Naive thymus-derived CD8-positive, alpha-beta T cell (primary cell): ENCODE measurements at places on chromosomes 7 and 10. TPM values are rescaled to one million over a fixed set of nuclear protein-coding genes. Genes with fewer than 3 reads are reported as not detected.
A peak's percentile ranks its signal among the peaks of the same experiment; 100 is the strongest.

Gene GPR37
- polyA plus RNA-seq: not detected

Gene CEP55
- not detected for polyA plus RNA-seq

Gene NSUN6
- polyA plus RNA-seq: 5.3 TPM

Gene ZNF783
- 9.0 TPM for polyA plus RNA-seq

Gene KCP
- not detected for polyA plus RNA-seq

Gene PNLIP
- polyA plus RNA-seq: not detected

Gene ZNF716
- not detected for polyA plus RNA-seq

Gene SLC16A12
- not detected for polyA plus RNA-seq

Gene MMD2
- not detected for polyA plus RNA-seq

Gene RNF32
- polyA plus RNA-seq: 0.32 TPM

Gene PPIF
- polyA plus RNA-seq: 10.9 TPM

Gene SYCE1
- 0.59 TPM for polyA plus RNA-seq

Gene CFAP58
- not detected for polyA plus RNA-seq

- no peak for DNase-seq
Measured at GRCh38 chr10:21604651-21605050, 70.6 kb downstream of the MLLT10 start.

DNA sequence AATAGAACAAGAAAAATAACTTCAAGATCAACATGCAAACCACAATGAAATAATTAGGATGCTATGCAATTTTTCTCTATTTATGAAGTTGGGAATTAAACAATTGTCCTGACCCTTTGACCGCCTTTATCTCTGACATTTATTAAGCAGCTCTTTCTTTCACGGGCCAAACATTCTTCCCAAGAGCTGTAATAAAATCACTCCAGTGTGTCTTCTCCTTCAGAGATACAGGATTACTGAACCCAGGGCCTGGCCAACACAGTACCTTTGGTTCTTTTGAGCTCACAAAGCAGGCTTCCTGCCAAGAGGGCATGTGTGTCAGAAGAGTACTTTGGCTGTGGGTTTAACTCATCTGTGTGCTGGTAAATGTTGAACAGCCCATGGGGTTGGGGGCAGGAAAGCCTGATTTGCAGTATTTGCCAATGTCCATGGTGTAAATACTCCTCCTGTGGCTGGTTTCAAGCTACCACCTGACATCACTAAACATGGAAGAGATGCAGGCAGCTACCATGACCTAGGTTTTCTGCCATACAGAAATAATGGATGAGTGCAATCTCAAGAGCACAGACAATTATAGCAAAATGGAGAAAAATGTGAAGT, 121.7 kb downstream of the FANK1 start:
- DNase-seq: no peak

- DNase-seq: no peak
Measured at GRCh38 chr7:44273681-44274622, 51.4 kb downstream of the CAMK2B start.

- no peak for DNase-seq
Measured at GRCh38 chr7:18624459-18624858, 128.9 kb downstream of the HDAC9 start.

DNA sequence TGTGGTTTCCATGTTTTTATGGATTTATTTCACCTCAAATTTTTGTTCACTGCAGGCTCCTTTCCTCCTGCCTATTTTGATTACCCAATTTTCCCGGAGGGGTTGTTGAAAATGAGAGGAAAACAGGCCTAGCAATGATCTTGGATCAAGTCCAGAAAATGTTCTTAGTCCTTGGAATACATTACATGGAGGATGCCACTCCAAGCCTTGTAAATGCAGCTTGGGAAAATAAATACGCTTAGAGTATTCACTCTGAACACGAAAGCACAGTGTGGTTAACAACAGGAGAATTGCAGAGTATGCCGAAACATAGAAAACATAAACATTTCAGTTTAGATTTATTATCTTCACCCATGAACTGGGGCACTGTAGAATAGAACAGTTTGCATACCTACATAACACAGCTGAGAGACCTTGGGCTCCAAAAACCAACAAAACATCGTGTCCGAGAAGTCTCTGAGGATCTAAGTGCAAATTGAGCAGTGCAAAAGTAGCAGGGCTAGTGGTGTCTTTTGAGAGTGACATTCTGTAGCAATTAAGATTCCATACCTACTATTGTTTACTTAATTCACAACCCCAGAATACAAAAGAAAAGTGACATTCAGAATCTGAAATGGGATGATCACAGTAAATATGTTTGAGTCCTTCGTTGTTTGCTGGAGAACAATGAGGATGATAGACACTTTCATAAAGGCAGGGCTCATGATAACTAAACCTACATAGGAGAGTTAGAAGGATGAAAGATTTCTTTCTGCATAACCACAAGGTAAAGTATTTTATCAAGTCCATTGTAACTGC, 7.6 kb upstream of the CD36 start:
- no peak for DNase-seq

DNA sequence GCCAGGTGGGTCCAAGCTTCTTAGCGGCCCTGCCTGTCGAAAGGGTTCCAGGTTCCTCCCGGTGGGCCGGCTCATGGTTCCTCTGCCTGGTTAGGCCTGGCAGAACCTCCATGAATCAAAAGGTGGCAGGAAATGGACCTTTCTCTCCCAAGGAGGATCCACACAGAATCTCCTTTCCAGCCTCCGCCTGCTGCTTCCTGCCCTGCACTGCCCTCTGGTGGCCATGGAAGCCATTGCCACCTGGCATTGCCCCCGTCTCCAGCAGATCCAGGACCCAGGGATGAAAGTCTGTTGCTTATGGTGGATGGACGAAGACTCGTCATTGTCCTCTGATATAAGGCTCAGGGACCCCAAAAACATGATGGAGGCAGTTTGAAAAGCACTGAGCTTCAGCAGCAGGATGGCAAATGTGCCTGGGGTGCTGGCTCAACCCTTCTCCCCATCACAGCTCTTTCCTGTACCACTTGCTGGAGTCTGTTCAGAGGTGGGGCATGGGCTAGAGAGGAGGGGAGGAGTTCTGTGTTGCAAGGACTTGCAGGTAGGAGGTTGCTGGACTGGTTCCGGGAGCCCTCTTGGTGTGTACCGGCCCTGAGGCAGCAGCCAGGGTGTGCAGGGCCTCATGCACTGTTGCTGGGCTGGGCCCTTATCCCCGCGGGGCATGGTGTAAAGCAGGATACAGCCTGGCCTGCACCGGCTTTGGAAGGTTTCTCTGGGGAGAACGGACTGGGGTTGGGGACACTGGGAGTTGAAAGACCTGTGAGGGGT, 11.3 kb upstream of the INMT start:
- peak; percentile 58 for DNase-seq

- DNase-seq: no peak
Measured at GRCh38 chr10:77021966-77022490, 615.6 kb downstream of the KCNMA1 start.

DNA sequence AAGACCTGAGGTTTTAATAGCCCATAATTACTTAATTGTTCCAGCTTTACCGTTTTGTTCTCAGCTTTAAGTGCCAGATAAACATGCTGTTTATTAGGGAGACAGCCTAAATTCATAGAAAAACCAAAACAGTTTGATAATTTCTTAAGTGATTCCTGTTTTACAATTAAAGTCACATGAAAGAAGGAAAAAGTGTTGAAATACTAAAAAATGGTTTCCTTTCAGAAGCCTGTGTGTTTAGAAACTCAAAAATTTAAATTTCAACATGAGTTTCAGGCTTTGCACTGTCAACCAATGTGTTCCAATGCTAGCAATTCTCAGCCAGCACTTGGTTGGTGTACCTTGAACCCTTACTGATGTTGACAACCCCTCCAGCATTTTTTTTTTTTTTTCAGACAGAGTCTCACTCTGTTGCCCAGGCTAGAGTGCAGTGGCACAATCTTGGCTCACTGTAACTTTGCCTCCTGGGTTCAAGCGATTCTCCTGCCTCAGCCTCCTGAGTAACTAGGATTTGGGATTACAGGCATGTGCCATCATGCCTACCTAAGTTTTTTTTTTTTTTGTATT, 135.3 kb downstream of the ICA1 start:
- DNase-seq: no peak

DNA sequence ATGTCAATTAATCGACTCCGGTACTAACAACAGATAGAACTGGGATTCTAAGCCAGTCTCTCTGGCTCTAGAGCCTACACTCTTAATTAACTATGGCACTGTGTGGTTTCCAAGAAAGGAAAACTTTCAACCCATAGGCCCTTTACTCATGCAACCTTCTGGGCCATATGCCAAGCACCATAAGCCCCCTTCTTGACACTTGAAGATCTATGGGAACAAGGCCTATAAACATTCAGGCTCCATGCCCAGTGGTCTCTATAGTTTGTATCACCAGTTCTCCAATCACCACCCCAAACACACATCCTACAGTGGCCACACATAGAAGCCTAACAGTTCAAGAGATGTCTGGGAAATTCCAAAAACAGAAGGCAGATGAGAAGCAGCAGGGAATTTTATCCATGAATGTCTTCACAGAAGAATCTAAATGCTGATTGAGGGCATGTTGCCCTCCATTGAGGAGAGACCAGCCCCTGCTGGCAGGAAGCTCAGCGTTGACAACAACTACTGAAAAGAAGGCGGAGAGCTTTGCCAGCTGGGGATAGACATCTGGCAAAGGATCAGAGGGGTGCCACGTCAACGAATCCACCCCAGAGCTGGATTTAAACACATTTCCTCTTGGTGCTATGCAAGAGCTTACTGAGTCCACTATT, 64.4 kb downstream of the GRM3 start:
- no peak for DNase-seq

DNA sequence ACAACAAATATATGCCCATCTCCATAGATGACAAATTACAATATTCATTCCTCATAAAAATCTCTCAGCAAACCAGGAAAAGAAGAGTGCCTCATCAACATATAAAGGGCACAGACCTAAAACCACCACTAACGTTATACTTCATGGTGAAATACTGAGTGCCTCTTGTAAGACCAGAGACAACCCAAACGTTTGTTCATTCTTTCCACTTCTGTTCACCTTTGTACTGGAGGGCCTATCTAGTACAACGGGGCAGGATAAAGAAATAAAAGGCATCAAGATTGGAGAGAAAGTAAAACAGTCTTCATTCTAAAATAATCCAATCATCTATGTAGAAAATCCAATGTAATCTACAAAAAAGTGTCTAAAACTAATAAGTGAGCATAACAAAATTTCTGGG, 79.1 kb downstream of the LARP4B start:
- no peak for DNase-seq

DNA sequence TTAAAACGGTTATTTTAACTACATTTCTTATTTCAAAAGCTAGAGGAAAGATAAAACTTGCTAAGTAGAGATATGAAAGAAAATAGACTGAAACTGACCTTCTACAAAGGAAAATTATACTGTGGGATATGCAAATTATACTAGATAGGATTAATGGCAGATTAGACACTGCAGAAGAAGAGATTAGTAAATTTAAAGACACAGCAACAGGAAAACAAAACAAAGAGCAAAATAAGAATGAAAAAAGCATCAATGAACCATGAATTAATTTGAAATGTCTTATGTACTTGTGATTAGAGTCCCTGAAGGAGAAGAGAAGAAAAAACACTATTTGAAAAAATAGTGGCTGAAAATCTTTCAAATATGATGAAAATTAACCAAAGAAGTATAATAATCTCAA, 52.3 kb downstream of the RNF32 start:
- DNase-seq: no peak

GRCh38 chr7:78435355-78435754, 636.8 kb downstream of the PHTF2 start:
- no peak for DNase-seq

GRCh38 chr7:35680403-35681013, 14.4 kb downstream of the HERPUD2 start:
- no peak for DNase-seq

DNA sequence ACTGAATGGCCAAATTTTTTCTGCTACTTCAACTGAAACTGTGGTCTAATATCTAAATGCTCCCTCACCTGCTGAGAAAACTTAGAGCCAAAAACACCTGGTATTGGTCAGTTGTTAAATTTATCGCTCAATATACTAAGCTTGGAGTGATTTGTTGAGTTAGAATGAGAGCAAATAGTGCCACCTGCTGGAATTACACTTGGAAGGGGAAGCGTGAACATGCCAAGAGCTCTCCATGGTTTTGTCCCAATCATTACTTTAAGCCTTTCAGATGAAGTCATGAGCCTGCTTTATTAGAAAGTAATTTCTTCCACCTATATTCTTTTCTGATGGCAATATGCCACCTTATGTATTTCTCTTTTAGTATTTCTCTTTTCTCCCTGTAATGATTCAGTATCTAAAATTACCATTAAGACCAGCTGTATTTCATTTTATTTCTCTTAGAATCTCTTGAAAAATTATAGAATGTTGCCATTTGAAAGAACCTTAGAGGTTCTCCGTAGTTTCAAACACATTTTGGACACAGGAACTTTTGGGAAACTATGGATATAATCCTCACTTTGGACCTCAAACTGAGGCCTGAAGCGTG, 447.8 kb upstream of the C7orf33 start:
- DNase-seq: no peak

- no peak for DNase-seq
Measured at GRCh38 chr10:95133997-95134396, 60.0 kb upstream of the ACSM6 start.

DNA sequence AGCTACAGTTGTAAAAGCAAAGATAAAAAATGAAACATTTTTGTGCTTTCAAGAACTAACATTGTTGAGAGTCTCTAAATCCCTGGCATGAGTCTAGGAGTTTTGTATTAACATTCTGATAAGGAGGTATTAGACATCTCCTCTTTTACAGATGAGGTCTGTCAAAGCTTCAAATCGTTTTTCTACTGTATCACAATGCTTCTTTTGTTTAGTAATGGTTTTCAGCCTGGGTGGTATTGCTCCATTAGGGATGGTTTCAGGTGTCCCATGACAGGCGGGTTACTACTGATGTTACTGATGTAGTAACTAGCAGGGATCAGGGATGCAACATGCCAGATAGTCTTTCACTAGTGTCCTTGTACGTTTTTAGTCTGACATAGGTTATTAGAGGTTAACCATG, 27.4 kb downstream of the STAM start:
- no peak for DNase-seq

- DNase-seq: no peak
Measured at GRCh38 chr7:86913709-86914108, 145.7 kb downstream of the ELAPOR2 start.

- no peak for DNase-seq
Measured at GRCh38 chr10:33709008-33709753, 374.7 kb upstream of the NRP1 start.

DNA sequence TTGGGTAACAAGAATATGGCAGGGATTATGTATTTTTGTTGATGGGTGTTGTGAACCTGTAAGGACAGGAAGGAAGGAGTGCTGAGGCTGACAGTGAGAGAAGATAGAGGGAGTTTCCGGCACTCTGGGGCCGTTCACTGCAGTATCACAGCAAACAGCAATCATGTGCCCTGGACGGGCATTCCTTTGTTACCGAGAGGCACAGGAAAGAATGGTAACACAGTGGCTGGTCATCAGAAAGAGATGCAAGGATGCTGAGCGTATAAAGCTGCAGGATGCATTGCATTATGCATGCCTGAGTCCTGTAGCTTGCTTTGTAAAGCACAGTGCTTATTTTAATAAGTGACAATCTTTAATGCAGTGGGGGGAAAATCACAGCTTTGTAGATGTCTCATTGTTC, 286.8 kb downstream of the RPS24 start:
- DNase-seq: no peak
